ENCODE measurements at places on chromosomes 2 and 18.

GRCh38 chr2:45905632-45905958, 254.1 kb downstream of the PRKCE start:
- H3K27ac ChIP-seq: no peak overlapping the region
- H3K4me1 ChIP-seq: peaks cover 10% of the 10 kb centered on the region
- no peaks in the 10 kb centered on the region for H3K36me3 ChIP-seq
- no peak for DNase-seq
- no peak overlapping the region for H3K4me3 ChIP-seq

DNA sequence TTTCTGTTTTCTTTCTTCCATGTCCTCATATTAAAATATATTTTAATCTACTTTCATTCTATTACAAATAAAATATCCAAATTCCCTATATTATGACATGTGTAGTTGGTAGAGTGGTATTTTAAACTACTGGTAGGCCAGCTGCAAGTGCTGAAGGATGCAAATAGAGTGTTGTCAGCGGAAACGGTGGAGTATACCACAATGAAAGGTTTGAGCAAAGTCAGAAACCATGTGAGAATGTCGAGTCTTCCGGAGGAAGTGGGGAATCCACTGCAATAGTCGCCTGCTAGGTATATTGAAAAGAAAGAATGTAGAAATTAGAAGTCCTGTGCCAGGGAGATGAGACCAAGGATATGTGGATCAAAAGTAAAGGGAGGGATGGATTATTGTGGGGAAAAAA, 373.9 kb downstream of the DSEL start:
- H3K27ac ChIP-seq: no peak overlapping the region
- H3K27me3 ChIP-seq: no peaks in the 10 kb centered on the region
- no peak for DNase-seq

DNA sequence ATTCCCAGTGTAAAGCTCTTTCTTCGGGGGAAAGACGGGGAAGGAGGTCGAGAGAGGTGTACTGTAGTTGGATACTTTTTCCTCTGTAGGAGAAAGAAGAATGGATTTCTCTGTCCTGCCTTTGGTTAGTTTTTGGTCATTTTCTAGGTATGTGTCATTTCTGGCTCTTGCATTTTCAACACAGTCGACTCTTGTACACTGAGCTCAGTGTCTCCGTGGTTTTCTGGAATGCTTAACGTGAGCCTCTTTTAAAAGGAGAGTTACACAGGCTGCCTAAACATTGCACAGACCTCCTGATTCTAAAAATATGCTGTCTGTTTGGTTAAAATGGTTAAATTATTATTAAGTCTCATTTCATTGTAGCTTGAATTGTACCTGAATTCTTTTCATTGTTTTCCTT, 21.8 kb upstream of the GLS start:
- no peak overlapping the region for H3K27ac ChIP-seq
- H3K36me3 ChIP-seq: peaks cover 7% of the 10 kb centered on the region
- DNase-seq: no peak
- H3K27me3 ChIP-seq: no peaks in the 10 kb centered on the region
- no peak overlapping the region for H3K4me3 ChIP-seq

DNA sequence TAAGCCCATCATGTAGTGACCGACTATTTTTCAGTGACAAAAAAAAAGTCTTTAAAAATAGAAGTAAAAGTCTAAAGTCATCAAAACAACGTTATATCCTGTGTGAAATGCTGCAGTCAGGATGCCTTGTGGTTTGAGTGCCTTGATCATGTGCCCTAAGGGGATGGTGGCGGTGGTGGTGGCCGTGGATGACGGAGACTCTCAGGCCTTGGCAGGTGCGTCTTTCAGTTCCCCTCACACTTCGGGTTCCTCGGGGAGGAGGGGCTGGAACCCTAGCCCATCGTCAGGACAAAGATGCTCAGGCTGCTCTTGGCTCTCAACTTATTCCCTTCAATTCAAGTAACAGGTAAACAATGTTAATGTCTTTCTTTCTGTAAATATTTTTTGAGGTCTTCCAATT, at the start of gene CD28:
TSS of gene CD28 (plus strand) at position 237 of the 400 bp plus-strand sequence. CDS start at position 295, 58 bp downstream.
- no peaks in the 10 kb centered on the region for H3K36me3 ChIP-seq
- H3K27me3 ChIP-seq: no peaks in the 10 kb centered on the region
- H3K4me3 ChIP-seq: no peak within 1 kb of the TSS

DNA sequence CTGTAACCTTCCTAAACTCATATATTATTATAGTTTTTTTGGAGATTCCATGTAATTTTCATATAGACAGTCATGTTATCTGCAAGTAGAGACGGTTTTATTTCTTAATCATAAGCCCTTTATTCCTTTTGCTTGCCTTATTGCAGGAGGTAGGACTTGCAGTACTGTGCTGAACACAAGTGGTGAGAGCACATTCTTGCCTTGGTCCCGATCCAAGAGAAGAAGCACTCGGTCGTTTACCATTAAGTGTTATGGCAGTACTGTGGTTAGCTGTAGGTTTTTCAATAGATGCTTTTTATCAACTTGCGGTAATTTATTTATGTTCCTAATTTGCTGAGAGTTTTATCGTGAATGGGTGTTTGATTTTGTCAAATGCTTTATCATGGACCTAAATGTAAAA, 305.7 kb downstream of the DYSF start:
- H3K36me3 ChIP-seq: no peaks in the 10 kb centered on the region
- H3K4me3 ChIP-seq: no peak overlapping the region
- H3K27me3 ChIP-seq: no peaks in the 10 kb centered on the region
- no peak for DNase-seq
- peaks cover 20% of the 10 kb centered on the region for H3K4me1 ChIP-seq

DNA sequence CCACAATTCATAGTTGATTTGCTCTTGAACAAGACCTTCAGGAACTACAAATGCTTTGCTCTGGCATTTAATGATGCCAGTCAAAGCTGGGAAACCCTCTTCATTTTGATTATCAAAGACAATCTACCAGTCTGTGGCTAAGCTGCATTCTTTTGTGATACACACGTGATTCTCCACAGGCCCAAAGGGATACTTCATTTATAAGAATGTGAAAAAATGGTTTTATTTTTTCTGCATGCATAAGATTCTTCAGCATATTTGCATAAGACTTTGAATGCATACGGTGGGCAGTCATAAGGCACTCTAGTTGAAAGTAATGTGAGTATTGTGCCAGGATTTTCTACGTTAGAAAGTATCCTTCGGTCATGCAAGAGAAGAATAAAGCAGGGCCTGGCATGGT, 33.0 kb upstream of the ARL5A start:
- H3K36me3 ChIP-seq: no peaks in the 10 kb centered on the region
- peaks cover 2% of the 10 kb centered on the region for H3K4me1 ChIP-seq
- H3K27ac ChIP-seq: no peak overlapping the region
- no peak for DNase-seq

DNA sequence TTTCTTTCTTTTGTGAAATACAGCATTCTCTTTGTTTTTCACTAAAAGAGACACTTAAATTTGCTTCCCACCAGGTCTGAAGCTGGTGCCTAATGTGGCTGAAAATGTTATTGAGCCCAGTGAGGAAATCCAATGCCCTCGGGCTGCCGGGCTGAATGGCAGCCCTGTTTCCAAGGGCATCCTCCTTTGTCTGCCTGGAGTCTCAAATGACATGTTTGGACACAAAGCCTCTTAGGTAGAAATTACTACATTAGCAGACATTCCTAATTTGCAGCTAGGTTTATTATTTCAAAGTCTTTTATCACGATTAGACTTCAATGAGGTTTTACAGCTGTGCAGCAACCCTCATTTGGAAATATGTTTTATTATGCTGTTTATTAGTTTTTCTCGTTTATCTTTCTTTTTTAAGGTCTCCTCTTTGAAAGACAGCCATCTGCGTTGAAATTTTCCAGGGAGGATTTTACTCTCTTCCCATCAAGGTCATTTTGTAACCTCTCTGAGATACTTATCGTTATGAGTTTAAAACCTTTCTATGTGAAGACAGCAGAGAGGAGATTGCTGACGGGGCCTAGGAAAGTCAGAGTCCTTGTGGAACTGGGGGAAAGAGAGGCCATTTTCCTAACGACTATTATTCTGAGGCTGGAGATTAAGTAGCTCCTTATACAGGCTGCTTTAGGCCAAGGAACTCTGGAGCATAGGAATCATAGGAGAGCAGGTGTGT, 59.0 kb upstream of the ZNF532 start:
- no peak overlapping the region for H3K27ac ChIP-seq
- no peak overlapping the region for H3K4me3 ChIP-seq
- DNase-seq: no peak
- H3K36me3 ChIP-seq: peaks cover 17% of the 10 kb centered on the region

DNA sequence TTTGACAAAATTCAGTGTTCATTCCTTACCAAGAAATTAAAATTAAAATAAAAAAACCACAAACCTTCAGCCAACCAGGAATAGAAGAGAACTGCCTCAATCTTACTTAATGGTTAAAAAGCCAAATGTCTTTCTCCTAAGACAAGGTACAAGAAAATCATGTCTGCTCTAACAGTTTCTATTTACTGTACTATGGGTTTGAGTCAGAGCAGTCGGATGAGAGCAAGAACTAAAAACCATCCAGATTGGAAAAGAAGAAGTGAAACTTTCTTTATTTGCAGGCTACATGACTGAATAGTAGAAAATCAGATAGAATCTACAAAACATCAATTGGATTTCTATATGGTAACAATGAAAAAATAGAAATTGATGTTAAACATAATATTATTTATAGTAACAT, 555.5 kb upstream of the TNP1 start:
- DNase-seq: no peak
- H3K27ac ChIP-seq: no peak overlapping the region
- H3K27me3 ChIP-seq: no peaks in the 10 kb centered on the region

GRCh38 chr2:67952066-67952465, 110.7 kb downstream of the C1D start:
- H3K4me1 ChIP-seq: no peaks in the 10 kb centered on the region
- no peak for DNase-seq
- H3K27me3 ChIP-seq: 0 out of 2 replicates have a peak, but pooled peaks cover 3% of the 10 kb centered on the region
- H3K36me3 ChIP-seq: no peaks in the 10 kb centered on the region
- no peak overlapping the region for H3K27ac ChIP-seq
